ENCODE measurements at places on chromosomes 4 and X.

DNA sequence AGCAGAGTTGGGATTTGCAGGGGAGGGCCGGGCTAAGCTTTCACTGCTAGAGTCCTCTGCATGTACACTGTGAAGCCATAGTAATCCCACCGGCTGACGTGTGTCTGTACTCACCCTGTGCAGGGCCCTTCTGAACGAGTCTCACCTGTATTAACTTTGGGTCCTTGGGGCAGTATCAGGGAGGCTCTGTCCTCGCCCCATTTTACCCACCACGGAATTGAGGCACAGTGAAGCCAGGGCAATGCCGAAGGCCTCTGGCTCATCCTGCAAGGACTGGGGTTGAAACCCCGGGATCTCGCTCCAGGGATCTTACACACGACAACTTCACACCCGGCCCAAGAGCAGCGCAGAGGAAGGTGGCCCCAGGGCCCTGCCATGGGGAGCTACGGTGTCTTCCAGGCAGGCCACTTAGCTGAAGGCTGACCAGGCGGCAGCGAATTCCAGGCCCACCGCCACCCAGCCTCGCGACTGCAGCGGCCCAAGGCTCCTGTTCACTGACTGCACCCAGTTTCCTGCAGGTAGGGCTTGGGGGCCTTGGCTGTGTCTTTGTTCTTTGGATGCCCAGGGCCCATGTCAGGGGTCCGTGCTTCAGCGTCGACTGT is 75.5 kb upstream of the ADRA2C start:
- no peak for DNase-seq

- no peak for DNase-seq
Measured at GRCh38 chr4:112288455-112288854, 2.8 kb upstream of the TIFA start.

- no peak for DNase-seq
Measured at GRCh38 chrX:132818638-132819037, 139.8 kb downstream of the HS6ST2 start.

DNA sequence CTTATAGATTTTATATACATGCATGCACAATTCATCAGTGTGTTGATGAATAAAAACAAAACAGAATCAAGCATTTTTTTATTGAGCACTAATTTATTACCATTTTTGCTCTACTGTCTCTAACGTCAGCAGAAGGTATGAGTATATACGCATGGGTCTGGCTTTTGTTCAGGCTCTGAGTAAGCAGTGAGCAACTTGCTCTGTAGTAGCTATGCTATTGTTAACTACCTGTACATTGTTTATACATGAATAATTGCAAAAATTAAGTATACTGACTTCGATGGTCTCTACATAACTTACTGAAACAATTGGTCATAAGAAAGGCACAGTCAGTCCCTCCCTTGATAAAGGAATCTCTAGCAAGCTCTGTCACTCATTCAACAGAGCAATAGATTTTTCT is 122.9 kb downstream of the RS1 start:
- DNase-seq = no peak

GRCh38 chr4:102606846-102607450 is 105.8 kb downstream of the NFKB1 start:
- no peak for DNase-seq

DNA sequence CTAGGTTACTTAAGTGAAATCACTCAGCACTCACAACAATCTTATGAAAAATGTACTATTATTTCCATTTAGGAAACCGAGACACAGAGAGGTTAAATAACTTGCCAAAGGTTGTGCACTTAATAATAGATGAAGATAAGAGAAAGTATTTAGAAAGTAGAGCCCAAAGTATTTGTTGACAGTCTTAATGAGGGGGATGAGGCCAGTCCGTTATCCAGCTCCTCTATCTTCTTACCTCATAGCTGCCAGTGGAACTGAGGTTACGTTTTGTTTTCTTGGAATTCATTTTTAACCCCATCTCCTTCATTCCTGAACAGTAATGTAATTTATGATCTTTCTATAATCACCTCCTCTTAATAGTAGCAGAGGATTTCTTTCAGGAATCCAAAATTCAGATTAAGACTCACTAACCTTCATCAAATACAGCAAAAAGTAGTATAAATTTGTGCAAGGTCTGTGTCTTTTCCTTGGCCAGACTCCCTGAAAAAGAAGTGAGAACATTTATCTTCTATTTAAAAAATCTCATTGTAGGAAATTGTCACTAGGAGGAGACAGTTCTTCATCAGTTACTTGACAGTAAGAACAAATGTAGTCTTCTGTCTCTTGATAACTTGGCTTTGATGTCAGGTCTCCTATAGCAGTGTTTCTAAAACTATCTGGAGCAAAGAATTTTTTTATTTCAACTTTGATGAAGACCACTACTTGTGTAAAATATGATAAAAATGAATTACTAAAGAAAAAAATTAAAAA is 35.5 kb downstream of the F8 start:
- no peak for DNase-seq

DNA sequence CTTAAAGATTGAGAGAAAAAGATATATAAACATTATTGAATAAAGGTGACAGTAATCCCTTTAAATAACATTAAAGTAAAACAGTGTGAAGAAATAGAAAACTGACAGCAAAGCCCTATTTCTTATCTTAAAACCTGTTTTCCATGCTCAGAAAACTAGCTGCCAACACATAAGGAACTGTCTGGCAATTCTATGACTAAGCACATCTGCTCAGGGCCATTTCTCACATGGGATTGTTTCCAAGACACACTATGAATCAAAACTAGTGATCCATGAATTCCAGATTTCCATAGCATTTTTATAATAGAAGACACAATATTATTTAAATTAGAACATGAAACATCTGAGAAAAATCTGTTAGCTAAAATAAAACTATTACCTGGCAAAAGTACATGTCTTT is 113.4 kb downstream of the SCLT1 start:
- no peak for DNase-seq

GRCh38 chr4:16043642-16044498 is 40.0 kb downstream of the PROM1 start:
- DNase-seq = no peak

DNA sequence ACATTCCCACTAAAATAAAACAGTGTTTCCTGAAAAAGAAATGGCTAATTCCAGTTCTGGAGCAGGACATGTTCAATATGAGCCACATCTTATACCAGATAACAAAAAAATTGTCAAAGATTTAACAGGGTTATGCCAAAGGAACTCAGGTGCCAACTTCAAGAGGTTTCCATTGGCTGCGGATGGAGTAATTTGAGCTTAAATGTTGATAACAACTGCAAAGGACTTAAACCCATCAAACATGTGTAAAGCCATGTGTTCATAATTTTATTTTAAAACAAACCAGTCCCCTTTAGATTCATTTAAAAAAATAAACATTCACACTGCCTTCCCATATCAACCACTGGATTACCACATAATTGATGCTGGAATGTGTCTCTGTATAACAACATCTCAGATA is 156.4 kb upstream of the PCDH18 start:
- DNase-seq = no peak

GRCh38 chr4:128871948-128872347 is 62.4 kb downstream of the JADE1 start:
- DNase-seq = no peak

DNA sequence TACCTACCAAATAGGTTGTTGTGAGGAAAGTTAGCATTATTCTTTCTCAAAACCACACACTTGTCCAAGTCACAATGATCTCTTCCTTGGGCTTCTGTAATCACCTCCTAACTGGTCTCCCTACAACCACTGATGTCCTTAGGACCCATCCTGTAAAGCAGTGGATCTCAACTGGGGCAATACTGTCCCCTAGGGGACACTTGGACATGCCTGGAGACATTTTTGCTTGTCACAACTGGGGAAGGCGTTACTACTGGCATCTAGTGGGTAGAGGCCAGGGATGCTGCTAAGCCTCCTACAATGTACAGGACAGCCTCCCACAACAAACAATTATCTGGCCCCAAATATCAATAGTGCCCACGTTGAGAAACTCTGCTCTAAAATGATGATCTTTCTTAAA is 118.7 kb upstream of the AP1S2 start:
- no peak for DNase-seq

DNA sequence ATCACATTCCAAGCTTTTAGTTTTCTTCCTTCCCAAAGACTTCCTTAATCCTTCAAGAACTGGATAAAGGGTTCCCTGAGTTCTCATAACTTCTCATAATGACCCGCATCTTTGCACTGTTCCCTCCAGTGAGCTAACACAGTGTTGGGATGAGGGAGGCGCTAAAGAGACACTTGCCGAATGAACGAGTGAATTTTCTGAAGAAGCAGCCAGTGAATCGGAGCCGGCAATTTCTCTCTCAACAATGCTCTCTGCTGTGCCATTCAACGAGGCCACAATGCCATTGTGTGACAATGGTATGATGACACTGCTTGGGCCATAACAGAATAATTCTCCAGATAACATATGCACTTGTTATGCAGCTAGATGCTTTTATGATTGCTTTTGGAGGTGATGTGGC is 51.4 kb upstream of the ZFP42 start:
- DNase-seq = no peak

DNA sequence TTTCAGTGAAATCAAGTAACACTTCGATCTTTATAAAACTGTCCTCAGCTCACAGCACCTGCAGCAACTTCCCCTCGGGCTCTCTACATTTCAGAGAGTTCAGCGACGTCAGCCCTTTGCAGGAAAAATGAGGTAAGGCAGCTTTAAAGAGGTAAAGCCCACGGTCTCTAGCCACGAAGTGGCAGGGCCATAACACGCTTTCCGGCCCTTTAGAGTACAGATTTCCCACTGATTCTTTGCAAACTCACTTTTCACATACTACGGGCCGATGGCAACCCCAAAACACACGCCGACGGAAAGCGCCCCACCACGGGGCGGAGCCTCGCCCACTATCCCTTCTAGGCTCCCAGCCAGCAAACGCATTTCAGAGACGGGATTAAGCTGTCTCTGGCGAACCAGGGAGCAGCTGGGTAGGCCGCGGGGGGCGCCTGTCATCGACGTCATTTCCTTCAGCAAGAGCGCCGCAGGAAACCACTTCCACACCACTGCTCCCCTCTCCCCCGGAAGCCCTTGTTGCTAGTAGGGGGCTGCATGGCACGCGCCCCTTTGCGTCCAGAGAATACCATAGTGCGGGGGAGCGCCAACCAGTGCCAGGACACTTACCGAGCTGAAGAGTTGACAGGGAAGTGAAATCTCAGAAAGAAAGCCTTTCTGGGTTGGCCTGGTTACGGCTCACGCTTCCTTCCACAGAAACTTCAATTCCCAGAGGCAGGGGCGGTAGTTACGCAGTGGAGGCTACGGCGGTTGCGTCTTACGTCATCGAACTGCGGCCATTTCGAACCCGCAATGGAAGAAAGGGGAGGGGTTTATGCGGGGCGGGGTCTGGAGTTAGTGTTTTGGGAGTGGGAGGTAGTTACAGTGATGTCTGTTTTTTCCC is at the start of gene TRMT10A:
TSS of gene TRMT10A (minus strand) at position 730 of the 877 bp plus-strand sequence. CDS start 4,701 bp downstream, outside the sequence.
- no peak for DNase-seq

DNA sequence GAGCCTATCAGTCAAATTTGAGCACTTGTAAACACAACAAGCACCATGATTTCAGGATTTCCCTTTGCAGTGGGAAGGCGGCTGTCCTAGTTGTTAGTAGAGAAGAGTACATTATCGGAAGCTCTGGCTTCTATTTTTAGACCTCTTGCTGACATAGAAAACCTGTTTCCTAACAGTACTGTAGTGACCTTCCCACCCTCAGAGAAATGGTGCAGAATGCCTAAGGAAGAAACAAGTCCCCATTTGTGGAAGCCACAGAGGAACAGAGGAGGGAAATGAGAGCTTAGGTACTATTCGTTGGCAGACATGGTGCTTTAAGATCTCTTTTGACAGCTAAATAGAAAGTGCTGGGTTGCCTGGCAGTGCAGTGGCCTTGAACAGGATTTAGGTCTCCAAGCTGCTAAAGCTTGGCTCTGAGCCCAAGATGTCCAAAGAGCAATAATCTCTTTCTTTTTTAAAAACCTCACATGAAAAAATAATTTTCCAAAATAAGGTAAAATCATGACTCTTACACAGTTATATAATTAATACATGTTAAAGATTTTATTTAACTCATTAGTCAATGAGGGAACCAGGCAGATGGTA is 24.9 kb downstream of the GLRA2 start:
- no peak for DNase-seq

DNA sequence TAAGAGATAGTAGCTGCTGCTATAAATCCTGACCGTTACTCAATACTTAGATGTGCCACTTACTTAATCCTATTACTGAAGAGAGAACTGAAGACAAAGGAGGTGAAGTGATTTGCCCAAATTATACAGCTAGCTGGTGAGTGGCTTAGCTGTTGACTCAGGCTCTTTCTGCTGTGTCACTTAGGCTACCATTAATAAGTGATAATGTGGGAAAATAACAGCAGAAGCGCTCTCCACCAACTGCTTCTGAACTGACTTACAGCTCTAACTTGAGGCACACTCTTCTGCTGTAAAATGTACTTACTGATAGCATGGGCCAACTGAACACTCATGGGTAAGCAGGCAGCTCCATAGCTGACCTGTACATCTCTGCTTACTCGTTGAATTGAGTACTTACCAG is 7.5 kb upstream of the KLHL5 start:
- DNase-seq = no peak

GRCh38 chr4:165398570-165398969 is 19.8 kb downstream of the CPE start:
- no peak for DNase-seq

- no peak for DNase-seq
Measured at GRCh38 chrX:155215443-155216178, 649 bp upstream of the VBP1 start.

GRCh38 chr4:2942532-2943363 is 20.5 kb downstream of the NOP14 start:
- no peak for DNase-seq

DNA sequence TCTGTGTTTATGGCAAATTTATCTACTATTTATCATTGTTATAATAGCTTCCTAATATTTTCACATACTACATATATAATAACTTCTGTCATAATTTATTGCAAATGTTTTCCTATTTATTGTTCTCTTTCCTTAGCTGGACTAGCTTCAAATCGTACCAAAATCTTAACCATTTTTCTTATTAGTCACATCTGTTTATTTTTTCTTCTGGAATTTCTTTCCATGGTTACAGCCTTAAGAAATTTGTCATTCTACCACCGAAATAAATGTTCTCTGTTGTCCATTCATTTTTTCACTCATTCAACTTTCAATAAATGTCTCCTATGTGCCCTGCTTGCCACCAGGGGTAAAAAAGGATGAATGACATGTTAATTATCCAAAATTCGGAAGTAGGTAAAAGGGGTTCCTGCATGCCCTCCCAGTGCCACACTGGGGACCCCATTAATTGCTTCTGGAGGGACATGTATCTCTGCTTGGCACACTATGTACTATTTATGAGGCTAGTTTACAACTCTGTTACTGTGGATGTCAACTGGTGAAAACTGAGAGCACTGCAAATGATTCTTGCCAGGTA is 182.1 kb downstream of the SH3KBP1 start:
- no peak for DNase-seq

GRCh38 chr4:39470402-39470801 is 11.5 kb downstream of the LIAS start:
- DNase-seq = no peak

DNA sequence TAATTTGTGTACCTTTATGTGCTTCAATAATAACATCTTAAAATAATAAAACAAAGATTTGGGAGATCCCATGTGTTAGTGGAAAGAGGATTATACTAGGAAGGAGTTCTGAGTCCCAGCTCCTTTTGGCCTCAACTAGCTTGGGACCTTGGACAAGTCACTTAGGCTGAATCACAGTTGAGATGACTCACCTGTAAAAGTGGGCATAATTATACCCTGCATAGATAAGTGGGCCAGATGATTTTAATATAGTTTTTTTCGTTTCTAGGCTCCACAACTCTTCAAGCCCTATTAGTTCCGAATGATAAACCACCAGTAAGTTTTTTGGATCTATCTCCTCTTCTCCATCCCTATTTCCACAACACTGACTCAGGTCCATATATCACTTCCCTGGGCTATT is 131.8 kb downstream of the ENOX2 start:
- no peak for DNase-seq

GRCh38 chrX:39736216-39737211 is 361.2 kb downstream of the BCOR start:
- DNase-seq = no peak
